Activated naive CD4-positive, alpha-beta T cell treated with anti-CD3 and anti-CD28 coated beads, Interleukin-2, amount 50 U/mL, for 16 hours (primary cell): ENCODE measurements at places on chromosomes 16 and 17.

- no peak for DNase-seq
Observed at GRCh38 chr17:74512624-74513091, 18.6 kb downstream of the CD300LB start.

DNA sequence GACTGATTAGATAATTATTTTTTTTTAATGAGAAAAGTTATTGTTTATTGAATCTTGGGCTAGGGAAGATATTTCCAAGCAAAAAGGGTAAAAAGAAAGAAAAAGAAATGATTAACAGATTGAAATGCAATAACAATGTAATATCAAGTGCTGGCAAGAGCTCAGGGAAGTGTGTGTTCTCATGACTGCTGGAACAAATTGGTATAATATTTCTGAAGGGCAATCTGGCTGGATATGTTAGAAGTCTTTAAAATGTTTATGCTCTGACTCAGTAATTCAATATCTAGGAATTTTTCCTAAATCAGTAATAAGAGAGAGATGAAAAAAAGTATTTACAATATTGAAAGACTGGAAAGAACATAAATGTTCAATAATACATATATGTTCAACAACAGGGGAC lies 7.6 kb upstream of the ZNF624 start:
- no peak for DNase-seq

- no peak for DNase-seq
Observed at GRCh38 chr16:21697032-21697431, 33.3 kb downstream of the OTOA start.

DNA sequence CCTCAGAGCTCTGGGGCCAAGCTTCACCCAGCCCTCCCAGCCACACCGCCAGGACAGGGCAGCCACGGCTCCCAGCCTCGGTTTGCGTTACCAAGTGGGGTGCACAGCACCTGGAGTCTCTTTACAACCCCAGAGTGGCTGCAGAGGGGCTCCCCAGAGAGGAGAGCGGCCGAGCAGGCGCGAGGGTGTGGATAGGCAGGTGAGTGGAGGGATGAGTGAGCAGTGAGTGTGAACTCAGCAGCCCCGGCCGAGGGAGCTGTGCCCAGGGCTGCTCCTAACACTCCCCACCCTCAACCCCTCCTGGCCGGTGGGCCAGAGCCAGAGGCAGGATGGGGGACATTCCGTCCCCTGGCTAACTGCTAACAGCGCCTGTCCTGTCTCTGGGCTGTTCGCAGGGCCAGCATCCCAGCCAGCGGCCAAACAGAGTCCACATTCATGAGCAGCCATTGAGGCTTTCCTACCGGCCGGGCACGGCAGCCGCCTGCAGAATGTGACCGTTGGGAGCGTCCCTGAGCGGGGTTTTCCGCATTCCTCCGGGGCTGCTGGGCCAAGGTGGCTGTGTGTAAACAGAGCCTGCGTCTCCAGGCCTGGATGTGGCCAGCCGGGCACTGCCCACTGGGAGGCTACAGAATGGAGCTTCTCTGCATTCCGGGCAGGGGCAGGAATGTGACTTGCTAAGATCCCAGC lies 5.3 kb downstream of the ZNF469 start:
- DNase-seq = no peak

- DNase-seq = no peak
Observed at GRCh38 chr17:33804401-33804800, 450.7 kb upstream of the CCL2 start.

GRCh38 chr17:44778656-44779210 lies 19.9 kb downstream of the ADAM11 start:
- DNase-seq = no peak
